ENCODE measurements at places on chromosomes 12 and 14.
A peak's percentile ranks its signal among the peaks of the same experiment; 100 is the strongest.

DNA sequence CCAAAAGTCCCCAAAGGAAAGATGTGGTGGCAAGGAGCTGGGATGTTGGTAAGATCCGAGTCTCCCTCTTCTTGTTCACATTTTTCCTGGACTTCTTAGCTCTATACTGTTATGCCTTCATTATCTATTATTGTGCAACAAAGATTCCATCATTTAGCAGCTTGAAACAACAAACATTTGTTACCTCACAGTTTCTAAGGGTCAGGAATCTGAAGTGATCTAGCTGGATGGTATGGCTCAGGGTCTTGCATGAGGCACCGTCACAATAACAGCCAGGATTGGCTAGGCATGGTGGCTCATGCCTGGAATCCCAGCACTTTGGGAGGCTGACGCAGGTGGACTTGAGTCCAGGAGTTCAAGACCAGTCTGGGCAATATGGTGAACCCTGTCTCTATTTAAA lies 51.1 kb upstream of the KRAS start:
- no peak for DNase-seq

- DNase-seq: no peak
These were observed 144.5 kb downstream of the TGFB3 start for GRCh38 chr14:75837151-75837787.

DNA sequence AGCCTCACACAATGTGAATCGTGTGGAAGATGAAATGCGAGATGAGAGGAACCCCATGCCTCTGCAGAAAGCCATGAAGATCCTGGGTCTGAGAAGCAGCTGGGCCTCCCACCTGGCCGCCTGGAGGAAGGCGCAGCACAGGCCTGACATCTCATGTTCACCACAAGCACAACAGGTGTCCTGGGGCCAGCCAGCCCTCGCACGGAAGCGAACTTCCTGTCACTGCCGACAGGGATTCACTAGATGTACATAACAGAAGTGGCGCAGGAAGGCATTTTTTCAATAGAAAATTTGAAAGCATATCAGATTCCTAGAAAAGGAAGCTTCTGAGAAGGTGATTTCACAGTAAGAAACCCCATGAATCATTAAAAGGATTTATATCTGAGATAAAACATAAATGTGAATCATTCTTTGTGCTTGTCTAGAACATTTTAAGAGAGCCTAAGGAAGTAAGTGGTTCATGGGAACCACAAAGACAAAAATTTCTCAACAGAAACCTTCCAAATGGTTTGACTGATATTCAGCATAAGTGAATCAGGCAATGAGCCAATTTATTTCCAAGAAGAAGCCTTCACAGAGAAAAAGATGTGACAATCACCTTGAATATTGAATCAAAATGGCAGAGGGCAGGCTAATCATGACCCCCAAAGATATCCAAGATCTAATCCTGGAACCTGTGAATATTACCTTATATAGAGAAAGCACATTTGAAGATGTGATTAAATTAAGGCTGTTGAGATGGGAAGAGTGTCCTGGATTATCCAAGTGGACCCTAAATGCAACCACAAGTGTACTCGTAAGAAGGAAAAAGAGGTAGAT lies 311.9 kb downstream of the DUSP6 start:
- peak; percentile 59 for DNase-seq

DNA sequence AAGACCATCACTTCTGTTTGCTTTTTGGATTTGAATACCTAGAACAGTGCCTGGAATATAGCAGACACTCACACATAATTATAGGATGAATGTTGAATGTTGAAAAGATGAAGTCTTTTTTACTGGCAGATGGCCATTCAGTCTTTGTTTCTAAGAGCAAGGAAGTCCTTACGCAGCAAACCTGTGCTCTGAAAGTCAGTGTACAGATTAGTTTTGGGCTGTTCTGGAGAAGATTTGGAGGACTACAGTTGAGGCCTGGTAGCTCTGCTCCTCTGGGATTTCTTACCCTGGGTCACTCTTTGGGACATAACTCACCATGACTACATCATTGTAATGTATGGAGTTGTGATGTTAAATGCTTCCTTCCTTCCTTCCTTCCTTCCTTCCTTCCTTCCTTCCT lies 3.3 kb downstream of the OR4E2 start:
- DNase-seq: no peak

GRCh38 chr14:31855262-31855661 lies 221.8 kb upstream of the ARHGAP5 start:
- DNase-seq: no peak

Measured in activated CD4-positive, CD25-positive, alpha-beta regulatory T cell treated with anti-CD3 and anti-CD28 coated beads, Interleukin-2, amount 50 U/mL, for 16 hours (primary cell).